Stimulated activated CD8-positive, alpha-beta memory T cell treated with anti-CD3 and anti-CD28 coated beads, Interleukin-2, amount 100 ng/mL, for 1 hour (primary cell): ENCODE measurements at places on chromosomes 4 and X.

- no peak for DNase-seq
Measured at GRCh38 chrX:68599256-68600152, 48.0 kb upstream of the STARD8 start.

DNA sequence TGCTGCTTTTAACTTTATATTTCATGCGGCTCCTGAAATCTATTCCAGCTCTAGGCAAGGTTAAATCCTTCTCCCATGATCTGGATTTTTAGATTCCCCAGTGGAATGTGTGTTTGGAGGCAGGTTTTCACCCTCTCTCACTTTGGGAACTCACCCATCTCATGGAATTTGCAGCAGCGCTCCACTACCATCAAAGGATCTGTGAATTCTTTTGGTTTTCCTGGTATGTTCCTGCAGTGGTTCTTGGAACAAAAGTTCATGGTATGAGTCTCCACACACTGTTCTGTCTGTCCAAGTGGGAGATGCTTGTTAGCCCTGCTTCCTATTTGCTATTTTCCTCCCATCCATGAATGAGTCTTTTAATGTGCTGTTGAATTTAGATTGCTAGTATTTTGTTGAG lies 14.0 kb downstream of the APOOL start:
- no peak for DNase-seq

GRCh38 chr4:140085062-140085622 lies 68.8 kb downstream of the MAML3 start:
- no peak for DNase-seq

GRCh38 chr4:29046186-29046585 lies 1674.0 kb upstream of the PCDH7 start:
- DNase-seq = no peak

GRCh38 chr4:76515975-76516843 lies 81.2 kb downstream of the SHROOM3 start:
- no peak for DNase-seq

- no peak for DNase-seq
Measured at GRCh38 chr4:25172961-25173915, 13.0 kb upstream of the SEPSECS start.

- no peak for DNase-seq
Measured at GRCh38 chr4:112190684-112191083, 40.9 kb upstream of the AP1AR start.

- DNase-seq = no peak
Measured at GRCh38 chrX:123330229-123330942, 146.3 kb downstream of the GRIA3 start.

DNA sequence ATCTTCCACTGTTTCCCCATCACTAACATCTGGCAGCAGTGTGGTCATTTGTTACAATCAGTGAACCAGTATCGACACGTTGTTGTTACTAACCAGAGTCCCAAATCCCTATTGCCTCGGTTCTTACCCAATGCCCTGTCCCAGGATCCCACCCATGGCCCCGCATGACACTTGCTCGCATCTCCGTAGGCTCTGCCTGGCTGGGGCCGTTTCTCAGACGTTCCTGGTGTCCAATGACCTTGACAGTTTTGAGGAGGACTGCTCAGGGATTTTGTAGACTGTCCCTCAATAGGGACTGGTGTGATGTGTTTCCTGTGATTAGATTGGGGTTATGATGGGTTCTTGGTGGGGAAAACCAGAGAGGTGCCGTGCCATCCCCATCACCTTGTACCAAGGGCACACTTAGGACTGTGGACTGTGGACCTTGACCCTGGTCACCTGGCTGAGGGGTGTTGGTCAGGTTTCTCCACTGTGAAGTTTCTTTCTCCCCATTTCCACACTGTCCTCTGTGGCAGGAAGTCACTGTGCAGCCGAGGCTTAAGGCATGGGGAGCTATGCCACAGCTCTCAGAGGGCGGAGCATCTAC lies 108.4 kb downstream of the ADRA2C start:
- DNase-seq = no peak

DNA sequence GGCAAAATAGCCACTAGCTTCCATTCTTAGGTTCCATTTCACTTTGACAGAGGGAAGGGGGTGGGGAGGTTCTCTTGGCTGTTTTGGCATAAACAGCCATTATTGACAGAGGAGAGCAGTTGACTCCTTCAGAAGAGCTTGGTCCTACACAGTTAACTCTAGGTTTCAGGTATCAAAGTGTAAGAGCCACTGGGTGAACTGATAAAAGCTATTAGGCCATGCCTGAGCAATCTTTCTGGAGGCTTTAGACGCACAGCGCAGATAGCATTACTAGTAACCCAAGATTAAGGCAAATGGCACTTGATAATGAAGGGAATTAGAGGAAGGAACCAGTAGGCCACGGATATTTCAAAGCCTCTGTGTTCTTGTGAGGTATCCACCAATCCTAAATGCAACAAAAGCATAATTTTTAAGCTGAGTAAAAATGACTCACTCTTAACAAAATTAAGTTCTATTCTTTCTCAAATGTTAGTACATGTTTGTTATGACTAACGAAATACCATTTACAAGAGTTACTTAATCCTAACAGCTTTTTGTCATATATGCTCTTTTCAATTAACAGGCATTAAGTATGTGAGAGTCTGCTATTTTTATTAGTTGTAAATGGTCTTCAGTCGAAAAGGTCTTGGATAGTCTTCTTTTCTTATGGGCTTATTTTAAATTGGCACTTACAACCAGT lies 53.6 kb downstream of the SLC7A11 start:
- no peak for DNase-seq

DNA sequence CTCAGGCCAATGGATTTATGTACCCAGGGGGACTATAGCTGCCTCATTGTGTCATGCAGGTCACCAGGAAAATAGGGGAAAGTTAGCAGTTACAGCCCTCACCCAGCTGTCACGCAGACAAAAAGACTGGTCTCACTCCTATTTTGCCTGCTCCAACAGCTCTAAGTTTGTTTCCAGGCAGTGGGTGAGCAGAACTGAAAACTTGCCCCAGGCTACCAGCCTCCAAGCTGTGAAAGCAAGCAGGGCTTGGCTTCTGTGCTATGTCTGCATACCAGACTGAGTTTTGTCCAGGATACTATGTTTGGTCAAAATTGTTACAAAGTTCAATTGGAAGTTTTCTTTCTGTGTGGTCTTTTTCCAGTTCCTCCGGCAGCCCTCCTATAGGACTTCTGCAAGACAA lies 628.4 kb downstream of the FAM133A start:
- no peak for DNase-seq

DNA sequence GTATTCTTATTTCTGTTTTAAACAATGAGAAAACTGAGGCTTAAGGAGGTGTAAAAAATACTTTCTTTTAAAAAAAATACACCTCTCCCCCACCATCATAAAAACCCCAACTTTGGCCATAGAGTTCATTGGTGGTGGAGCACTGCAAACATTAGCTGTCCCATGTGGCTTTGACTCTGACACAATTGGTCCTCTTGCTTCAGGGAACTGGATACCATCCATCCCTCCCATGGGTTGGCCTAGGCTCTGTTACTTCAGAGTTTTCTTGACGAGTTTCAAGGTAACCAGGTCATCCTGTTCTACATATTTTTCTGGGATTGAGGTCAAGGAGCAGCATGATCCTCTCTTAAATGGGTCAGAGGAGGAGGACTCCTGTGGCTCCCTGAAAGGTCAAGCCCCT lies 50.5 kb downstream of the TMEM164 start:
- DNase-seq = no peak

GRCh38 chrX:64739792-64740378 lies 236.4 kb downstream of the ZC4H2 start:
- DNase-seq = no peak

GRCh38 chr4:139018501-139018900 lies 2.9 kb downstream of the NOCT start:
- no peak for DNase-seq

DNA sequence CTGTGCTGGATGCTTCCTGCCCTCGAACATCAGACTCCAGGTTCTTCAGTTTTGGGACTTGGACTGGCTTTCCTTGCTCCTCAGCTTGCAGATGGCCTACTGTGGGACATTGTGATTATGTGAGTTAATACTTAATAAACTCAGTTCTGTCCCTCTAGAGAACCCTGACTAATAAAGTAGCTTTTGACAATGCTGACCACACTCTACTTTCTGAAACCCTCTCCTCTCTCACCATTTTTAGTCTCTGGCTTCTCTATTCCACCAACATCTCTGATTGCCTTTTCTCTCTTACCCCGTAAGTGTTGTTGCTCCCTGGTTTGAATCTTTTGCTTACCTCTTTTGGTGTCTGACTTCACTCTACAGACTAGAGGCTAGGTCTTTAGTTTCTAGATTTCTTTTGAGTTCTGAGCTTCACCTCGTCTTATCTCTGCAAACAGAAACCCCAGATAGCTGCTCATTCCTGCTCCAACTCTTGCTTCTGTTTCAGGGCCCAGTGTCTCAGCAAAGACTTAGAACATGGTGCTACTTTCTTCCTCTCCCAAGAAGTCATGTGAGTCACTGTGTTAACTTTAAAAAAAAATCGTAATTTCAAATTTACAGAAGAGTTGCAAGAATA lies 11.4 kb downstream of the TMSB4X start:
- DNase-seq = no peak

DNA sequence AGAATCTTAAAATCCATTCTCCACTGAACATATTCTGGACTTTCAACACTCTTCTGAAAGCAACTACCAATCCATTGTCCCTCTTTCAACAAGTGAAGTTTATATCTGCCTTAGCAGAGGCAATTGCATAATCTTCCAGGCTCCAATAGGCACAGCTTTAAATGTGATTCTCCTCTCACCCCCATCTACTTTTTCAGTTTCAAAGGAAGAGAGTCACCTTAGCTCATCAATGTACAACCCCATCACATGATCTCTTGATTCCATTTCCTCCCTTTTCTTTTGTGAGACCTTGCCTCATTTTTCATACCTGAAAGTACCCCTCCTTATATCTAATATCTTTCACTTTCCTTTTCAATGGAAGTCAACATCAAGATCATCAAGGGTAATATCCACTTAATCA lies 921.7 kb upstream of the EPHA5 start:
- no peak for DNase-seq

DNA sequence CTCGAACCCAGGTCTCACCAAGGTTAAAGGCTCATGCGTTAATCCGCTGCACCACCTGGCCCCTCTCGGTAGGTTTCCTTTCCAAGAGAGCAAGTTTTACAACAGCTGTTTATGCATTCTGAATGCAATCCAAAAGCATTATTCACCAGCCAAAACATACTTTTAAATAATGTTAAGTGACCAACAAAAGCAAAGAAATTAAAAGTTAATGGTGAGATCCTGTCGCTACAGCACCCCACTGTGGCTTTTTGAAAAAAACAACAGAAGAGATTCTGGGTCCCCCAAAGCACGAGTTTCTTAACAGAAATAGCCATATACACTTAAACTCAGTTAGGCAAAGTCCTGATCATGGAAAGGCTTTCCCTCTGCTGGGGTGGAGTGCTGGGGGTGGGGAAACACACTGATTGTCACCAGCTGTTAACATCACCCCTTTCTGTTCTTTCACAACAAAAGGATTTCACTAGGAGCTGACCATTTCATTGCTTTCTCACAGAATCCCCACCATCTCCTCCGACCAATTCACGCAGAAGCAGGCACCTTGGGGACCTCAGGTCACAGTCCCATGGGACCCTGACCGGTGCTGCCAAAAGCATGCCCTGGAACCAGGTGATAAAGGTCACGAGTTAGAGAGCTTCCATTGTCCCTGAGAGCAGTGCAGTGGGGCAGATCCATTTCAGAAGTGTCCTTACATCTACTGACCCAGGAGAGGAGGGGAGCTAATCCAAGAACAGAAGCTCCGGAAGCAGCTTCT lies 51.2 kb downstream of the ZNF827 start:
- no peak for DNase-seq
